ENCODE measurements at places on chromosomes 5 and 9. TPM values are rescaled to one million over a fixed set of nuclear protein-coding genes. Genes with fewer than 3 reads are reported as not detected.

GRCh38 chr5:133334796-133335639 lies 277.3 kb downstream of the FSTL4 start:
- no peak for DNase-seq

DNA sequence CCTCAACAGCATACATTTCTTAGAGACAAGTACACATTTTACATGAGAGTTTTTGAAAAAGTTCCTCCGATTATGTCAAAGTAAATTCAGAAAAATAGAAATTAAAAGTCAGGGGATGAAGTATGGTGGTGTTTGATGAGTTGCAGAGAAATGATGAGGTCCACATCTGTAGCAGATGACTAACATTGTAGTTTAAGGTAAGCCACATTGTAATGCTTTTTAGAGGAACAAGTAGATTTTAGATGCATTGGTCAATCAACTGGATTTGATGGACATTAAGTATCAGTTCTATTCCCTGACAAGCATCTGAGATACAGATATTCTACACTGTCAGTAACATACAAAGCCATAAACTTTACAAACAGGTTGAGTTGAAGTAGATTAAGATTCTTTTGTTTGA lies 402.4 kb upstream of the RORB start:
- no peak for DNase-seq

DNA sequence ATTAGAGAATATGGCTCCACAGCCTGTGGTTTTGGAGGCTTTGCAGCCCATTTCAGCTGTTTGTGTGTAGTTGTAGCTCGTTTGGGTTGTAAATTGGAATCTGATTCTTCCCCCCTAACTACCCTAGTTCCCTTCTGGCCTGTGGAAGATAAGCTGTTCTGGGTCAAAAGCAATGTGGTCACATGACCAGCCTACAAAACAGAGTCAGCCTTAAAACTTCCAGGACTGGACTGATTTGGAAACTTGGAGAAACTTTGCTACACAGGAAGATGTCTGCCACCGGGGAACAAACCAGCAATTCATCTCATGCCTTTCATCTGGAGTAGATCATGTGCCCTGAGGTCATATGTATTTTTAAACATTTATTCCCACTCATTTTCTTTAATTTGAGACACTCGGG lies 83.8 kb downstream of the DAPK1 start:
- DNase-seq: no peak

DNA sequence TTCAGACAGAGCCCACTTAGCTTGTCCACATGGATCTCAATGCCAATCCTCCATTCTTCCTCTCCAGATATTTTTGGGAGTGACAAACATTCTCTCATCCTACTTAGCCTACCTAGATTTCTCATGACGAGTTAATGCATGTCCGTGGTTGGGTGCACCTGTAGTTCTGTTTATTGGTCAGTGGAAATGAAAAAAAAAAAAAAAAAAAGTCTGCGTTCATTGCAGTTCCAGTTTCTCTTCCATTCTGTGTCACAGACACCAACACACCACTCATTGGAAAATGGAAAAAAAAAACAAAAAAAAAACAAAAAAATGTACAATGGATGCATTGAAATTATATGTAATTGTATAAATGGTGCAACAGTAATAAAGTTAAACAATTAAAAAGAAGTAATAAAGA lies 59.0 kb downstream of the BASP1 start:
- DNase-seq: no peak

DNA sequence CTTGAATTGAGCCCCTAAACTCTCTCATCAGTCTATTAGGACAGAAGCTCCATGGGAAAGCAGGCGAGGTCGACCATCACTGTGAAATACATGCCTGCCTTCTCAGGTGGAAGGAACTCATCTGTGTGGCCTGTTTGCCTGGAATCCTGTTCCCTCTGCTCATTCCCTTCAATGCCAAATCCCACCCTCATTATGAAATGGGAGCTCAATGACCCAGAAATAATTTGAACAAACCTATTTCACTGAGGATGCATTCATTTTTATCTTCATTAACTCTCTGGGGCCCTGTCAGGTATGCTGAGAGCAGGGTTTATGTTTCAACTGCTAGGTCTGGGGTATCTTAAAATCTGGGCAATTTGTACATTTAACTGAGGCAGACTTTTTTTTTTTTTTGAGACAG lies 142.2 kb downstream of the MED27 start:
- DNase-seq: no peak

DNA sequence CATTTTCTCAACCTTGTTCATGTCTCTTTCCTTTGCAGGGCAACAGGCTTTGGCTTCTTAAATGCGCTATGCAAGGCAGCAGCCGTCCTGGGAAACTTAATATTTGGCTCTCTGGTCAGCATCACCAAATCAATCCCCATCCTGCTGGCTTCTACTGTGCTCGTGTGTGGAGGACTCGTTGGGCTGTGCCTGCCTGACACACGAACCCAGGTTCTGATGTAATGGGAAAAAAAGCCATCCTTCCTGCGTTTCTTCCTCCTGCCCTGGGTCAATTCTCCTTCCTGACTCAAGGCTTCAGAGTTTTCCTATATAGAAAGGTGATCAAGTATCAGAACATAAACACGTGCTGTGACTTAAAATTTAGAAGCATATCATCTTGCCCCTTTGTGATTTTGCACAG lies 77.8 kb upstream of the IQGAP2 start:
- no peak for DNase-seq

GRCh38 chr5:73735032-73735734 lies 109.2 kb downstream of the ARHGEF28 start:
- no peak for DNase-seq

DNA sequence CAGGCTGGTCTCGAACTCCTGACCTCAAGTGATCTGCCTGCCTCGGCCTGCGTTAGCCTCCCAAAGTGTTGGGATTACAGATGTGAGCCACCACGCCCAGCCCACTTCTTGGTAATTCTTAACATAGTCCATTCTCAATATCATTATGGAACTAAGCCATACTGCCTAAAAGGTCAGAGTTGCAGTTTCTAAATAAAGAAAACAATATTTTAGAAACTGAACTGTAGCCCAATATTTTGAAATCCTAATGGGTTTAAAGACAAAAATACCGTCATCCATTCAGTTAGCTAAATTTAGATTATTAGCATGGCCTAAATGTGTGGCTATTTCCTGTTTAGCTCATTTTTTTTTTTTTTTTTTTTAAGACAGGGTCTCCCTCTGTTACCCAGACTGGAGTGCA lies 99.5 kb downstream of the USP20 start:
- no peak for DNase-seq

DNA sequence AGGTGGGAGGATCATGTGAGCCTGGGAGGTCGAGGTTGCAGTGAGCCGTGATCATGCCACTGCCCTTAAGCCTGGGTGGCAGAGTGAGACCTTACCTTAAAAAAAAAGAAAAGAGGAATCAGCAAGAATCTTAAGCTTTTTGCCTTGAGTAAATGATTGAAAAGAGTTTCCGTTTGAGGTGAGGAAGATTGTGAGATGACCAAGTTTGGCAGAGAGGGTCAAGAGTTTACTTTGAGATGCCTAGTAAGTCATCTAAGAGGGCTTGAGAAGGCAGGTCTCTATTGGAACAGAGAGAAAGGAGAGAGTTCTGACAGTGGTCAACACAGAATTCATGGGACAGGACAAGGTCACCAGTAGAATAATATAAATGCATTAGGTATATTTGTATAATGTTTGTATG lies 572.1 kb downstream of the TLE4 start:
- DNase-seq: no peak

C9orf153 gene
- total RNA-seq: not detected

FOXD4L5 gene
- not detected for total RNA-seq

CENPK gene
- total RNA-seq: 0.77 TPM

ADAMTS12 gene
- total RNA-seq: 37.5 TPM

CD72 gene
- 2.8 TPM for total RNA-seq
